Ascending aorta (tissue), 2 donors: ENCODE measurements at places on chromosomes 4 and X. TPM values are rescaled to one million over a fixed set of nuclear protein-coding genes. Genes with fewer than 3 reads are reported as not detected.

SGCB gene
- total RNA-seq = 14.9 TPM

SPACA5 gene
- not detected for total RNA-seq

FRMPD4 gene
- not detected for total RNA-seq

GRCh38 chr4:176376032-176376614 is 56.4 kb downstream of the SPCS3 start:
- no peak overlapping the region for H3K4me3 ChIP-seq
- H3K27ac ChIP-seq = no peak overlapping the region
- H3K4me1 ChIP-seq = no peaks in the 10 kb centered on the region
- H3K27me3 ChIP-seq = no peaks in the 10 kb centered on the region

DNA sequence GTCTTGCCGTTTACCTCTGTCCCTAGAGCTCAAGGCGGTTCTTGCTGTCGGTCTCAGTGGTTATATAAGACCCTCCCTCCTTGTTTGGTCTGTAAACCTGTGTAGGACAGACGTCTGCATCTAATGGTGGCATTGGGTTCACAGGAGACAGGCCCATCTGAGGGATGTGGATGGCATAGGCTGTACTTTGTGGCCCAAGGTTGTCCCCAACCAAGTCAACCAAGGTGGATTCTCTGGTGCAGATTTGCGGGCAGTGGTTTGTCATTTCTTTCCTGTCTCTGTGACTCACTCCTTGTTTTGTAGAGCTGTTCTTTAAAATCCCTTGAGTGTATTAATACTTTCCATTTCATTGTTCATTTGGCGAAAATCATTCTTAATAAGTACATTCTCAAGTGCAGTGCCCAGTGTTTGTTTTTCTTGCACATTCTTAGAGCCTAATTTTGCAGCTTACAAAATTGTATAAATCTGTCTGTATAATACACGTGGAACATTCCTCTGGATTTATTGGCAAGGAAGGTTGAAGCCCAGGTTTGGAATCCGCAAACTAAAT is 68.0 kb upstream of the TLR2 start:
- no peaks in the 10 kb centered on the region for H3K27me3 ChIP-seq
- peaks cover 24% of the 10 kb centered on the region for H3K36me3 ChIP-seq
- H3K4me3 ChIP-seq = no peak overlapping the region
- peak overlapping the region; percentile 56 for H3K27ac ChIP-seq
- no peak for DNase-seq
- no peaks in the 10 kb centered on the region for H3K4me1 ChIP-seq

- H3K27me3 ChIP-seq = no peaks in the 10 kb centered on the region
- no peaks in the 10 kb centered on the region for H3K4me1 ChIP-seq
- H3K36me3 ChIP-seq = no peaks in the 10 kb centered on the region
- no peak overlapping the region for H3K27ac ChIP-seq
- no peak overlapping the region for H3K4me3 ChIP-seq
- no peak for DNase-seq
Measured at GRCh38 chr4:178205826-178206225, 763.6 kb upstream of the AGA start.

GRCh38 chrX:154751203-154751668 is 359 bp upstream of the GAB3 start:
- no peaks in the 10 kb centered on the region for H3K36me3 ChIP-seq
- H3K27ac ChIP-seq = peak overlapping the region; percentile 88
- peak overlapping the region; percentile 76 for H3K4me3 ChIP-seq
- H3K4me1 ChIP-seq = peaks cover 2% of the 10 kb centered on the region
- no peak for DNase-seq

- H3K27ac ChIP-seq = no peak overlapping the region
- H3K27me3 ChIP-seq = no peaks in the 10 kb centered on the region
- H3K36me3 ChIP-seq = no peaks in the 10 kb centered on the region
- H3K4me3 ChIP-seq = no peak overlapping the region
- peaks cover 6% of the 10 kb centered on the region for H3K4me1 ChIP-seq
Measured at GRCh38 chr4:38185406-38186144, 225.4 kb downstream of the PTTG2 start.

- no peaks in the 10 kb centered on the region for H3K36me3 ChIP-seq
- no peaks in the 10 kb centered on the region for H3K4me1 ChIP-seq
- no peak overlapping the region for H3K4me3 ChIP-seq
- H3K27me3 ChIP-seq = no peaks in the 10 kb centered on the region
- DNase-seq = no peak
Measured at GRCh38 chrX:106906361-106906760, 3.2 kb upstream of the RIPPLY1 start.

- H3K4me1 ChIP-seq = peaks cover 17% of the 10 kb centered on the region
- DNase-seq = peak; percentile 62
- H3K4me3 ChIP-seq = no peak overlapping the region
- H3K27ac ChIP-seq = no peak overlapping the region
- H3K27me3 ChIP-seq = no peaks in the 10 kb centered on the region
Measured at GRCh38 chr4:2795893-2796848, 3.3 kb downstream of the SH3BP2 start.

DNA sequence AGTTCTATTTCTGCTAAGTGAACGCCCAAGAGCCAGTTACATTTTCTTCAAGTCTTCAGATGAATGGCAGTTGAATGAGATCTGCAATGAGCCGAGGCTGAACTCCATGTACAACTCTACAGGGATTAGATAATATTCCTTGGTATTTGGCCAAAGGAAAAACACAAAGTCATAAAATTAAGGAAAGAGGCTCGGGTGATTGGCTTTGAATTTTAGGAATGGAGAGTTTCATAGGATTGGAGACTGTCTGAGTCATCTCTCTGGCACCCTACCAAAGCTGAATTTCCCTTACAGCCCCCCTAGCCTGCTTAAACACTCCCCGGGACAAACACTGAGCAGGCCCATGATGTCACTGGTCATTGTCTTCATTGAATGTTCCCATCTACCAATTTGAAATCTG is 188.0 kb upstream of the C1QTNF7 start:
- no peak overlapping the region for H3K4me3 ChIP-seq
- no peaks in the 10 kb centered on the region for H3K36me3 ChIP-seq
- DNase-seq = no peak
- H3K27ac ChIP-seq = peak overlapping the region; percentile 16
- no peaks in the 10 kb centered on the region for H3K4me1 ChIP-seq

XAGE1A gene
- not detected for total RNA-seq

DNA sequence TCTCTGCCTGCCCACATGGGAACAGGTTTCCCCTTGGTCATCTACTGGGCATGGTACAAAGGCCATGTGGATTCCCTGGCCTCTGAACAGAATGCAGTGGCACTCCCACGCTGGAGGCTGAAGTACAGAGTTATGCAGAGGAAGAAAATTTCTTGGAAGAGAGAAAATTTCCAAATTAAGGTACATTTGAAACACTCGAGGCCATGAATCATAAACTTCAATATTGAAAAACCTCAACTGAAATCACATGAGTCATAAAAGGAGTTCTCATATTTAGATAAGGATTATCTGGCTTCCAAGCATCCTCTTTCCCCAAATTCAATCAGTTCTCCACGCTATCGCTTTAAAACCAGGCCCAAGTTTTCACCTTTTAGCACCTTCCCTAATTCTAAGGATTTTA is 28.1 kb upstream of the TXK start:
- H3K36me3 ChIP-seq = peaks cover 3% of the 10 kb centered on the region
- no peaks in the 10 kb centered on the region for H3K4me1 ChIP-seq
- no peak overlapping the region for H3K27ac ChIP-seq
- no peaks in the 10 kb centered on the region for H3K27me3 ChIP-seq
- H3K4me3 ChIP-seq = no peak overlapping the region
- no peak for DNase-seq

DUX4 gene
- not detected for total RNA-seq

CNKSR2 gene
- total RNA-seq = 0.53 TPM

DNA sequence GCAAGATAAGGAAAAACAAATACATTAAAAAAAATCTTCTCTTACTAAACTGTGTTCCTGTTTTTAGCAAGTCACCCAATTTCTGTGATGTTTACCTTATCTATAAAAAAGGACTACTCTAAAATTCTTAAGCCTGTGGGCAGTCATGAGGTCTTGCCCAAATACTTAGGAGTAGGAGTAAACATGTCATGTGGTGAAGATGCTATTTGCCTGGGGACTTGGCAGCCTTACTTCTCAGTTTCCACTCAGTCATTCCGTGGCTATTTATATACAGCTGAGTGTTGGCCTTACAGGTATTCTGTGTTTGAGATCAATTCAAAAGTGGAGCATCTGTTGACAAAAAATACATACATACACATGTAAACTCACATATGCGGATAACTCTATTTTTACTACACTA is 89.9 kb upstream of the TLR2 start:
- no peak overlapping the region for H3K4me3 ChIP-seq
- H3K27ac ChIP-seq = peak overlapping the region; percentile 60
- no peak for DNase-seq
- peaks cover 6% of the 10 kb centered on the region for H3K4me1 ChIP-seq

UGT2B17 gene
- total RNA-seq = not detected

GRCh38 chrX:109696146-109696740 is 36.8 kb downstream of the ACSL4 start:
- DNase-seq = no peak
- H3K4me3 ChIP-seq = no peak overlapping the region
- H3K36me3 ChIP-seq = no peaks in the 10 kb centered on the region
- H3K27ac ChIP-seq = no peak overlapping the region
- no peaks in the 10 kb centered on the region for H3K4me1 ChIP-seq
- H3K27me3 ChIP-seq = no peaks in the 10 kb centered on the region

GRCh38 chr4:152559641-152560040 is 23.7 kb upstream of the FBXW7 start:
- H3K27ac ChIP-seq = no peak overlapping the region
- H3K36me3 ChIP-seq = no peaks in the 10 kb centered on the region
- no peaks in the 10 kb centered on the region for H3K4me1 ChIP-seq
- no peak overlapping the region for H3K4me3 ChIP-seq

GRCh38 chrX:28946846-28947245 is 359.6 kb downstream of the IL1RAPL1 start:
- DNase-seq = no peak
- no peaks in the 10 kb centered on the region for H3K4me1 ChIP-seq
- no peak overlapping the region for H3K4me3 ChIP-seq
- H3K36me3 ChIP-seq = no peaks in the 10 kb centered on the region
- H3K27ac ChIP-seq = no peak overlapping the region

DNA sequence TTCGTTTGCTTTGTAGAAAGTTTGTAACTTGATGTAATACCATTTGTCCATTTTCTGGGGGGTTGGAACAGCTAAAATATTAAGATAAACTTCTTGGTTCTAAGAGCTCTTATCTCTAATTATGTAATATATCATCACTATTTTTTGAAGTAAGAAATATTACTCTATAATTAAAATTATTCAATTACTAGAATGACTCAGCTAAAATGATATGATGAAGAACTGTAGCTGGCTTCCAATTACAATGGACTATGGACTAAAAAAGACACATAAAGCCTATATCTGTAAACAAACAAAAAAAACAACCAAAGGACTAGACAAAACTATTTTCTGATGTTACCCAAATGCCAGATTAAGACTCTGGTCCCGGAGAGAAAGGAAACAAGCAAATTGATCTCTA is 569.4 kb downstream of the PCDH18 start:
- no peak for DNase-seq
- H3K4me1 ChIP-seq = no peaks in the 10 kb centered on the region
- no peak overlapping the region for H3K4me3 ChIP-seq

PRR32 gene
- not detected for total RNA-seq

- H3K27ac ChIP-seq = no peak overlapping the region
- no peak overlapping the region for H3K4me3 ChIP-seq
- no peaks in the 10 kb centered on the region for H3K27me3 ChIP-seq
- no peaks in the 10 kb centered on the region for H3K36me3 ChIP-seq
- DNase-seq = no peak
- H3K4me1 ChIP-seq = no peaks in the 10 kb centered on the region
Measured at GRCh38 chr4:183157215-183157614, 58.2 kb downstream of the WWC2 start.

DNA sequence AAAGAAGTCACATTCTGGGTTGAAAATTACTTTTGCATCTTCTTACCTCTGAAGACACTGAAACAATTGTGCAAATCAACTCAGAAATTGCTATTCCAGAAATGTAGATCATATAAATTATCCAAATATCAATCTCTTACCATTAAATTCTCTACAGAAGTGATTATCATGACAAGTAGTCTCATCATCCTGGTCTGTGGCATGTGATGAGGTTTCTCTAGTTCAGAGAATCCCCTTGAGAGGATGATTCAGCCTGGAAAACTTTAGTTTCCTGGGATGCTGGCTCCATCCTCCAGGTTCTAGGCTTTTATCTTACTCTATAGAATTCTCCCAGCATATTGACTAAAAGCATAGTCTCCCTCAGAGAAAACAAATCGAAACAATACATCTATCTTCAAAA is 76.2 kb upstream of the S100G start:
- no peak overlapping the region for H3K27ac ChIP-seq
- no peak for DNase-seq
- no peak overlapping the region for H3K4me3 ChIP-seq
- no peaks in the 10 kb centered on the region for H3K27me3 ChIP-seq
- H3K4me1 ChIP-seq = no peaks in the 10 kb centered on the region

NUDT11 gene
- total RNA-seq = 1.7 TPM

- no peak overlapping the region for H3K4me3 ChIP-seq
- H3K4me1 ChIP-seq = no peaks in the 10 kb centered on the region
- no peaks in the 10 kb centered on the region for H3K36me3 ChIP-seq
- no peak overlapping the region for H3K27ac ChIP-seq
Measured at GRCh38 chr4:13875181-13875580, 247.7 kb upstream of the BOD1L1 start.

DNA sequence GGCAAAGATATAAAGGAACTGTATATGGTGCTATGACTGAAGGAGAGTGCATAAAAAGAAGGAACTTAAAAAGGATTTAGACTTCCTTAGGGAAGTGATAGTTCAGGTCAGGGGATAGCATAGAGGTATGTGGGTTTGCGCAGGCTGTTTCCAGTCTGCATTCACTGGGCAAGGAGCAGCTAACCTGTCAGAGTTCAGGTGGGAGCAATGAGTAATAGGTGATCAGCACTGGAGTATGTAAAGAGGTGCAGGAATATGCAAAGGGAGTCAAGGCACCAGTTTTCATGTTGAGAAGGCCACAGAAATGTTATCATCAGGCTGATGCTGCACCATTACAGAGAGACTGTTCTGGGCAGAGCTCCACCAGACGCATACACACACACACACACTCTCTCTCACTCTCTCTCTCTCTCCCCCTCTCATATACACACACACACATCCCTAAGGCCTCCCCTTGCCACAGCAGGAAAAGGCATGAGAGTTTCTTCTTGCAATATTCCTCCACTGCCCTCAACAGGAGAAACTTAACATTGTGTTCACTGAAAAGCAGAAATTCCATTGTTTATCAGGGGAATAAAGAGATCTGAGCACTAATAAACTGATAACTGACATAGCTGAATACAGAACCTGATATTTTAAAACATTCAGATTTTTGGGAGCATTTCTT is 256.4 kb upstream of the GRID2 start:
- H3K36me3 ChIP-seq = no peaks in the 10 kb centered on the region
- no peaks in the 10 kb centered on the region for H3K4me1 ChIP-seq
- no peak for DNase-seq
